ENCODE measurements at places on chromosomes 2 and 18.

DNA sequence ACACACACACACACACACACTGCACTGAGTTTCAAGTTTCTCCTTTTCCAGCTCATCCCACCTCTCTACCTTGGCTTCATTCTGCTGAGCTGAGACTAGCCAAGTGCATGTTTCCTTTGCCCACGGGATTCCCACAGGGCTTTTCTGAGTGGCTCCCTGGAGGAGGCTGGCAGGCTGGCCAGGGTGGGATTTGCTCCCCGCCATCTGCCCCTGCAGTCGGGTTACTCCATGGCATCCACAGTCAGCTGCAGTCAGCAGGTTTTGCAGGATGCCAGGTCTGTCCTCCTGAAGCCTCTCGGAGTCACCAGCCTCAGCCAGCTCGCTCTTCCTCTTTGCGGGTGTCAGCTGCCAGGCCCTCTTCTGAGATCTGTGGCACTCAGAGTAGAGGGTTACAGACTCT is 783.7 kb upstream of the SOX11 start:
- no peak for DNase-seq

DNA sequence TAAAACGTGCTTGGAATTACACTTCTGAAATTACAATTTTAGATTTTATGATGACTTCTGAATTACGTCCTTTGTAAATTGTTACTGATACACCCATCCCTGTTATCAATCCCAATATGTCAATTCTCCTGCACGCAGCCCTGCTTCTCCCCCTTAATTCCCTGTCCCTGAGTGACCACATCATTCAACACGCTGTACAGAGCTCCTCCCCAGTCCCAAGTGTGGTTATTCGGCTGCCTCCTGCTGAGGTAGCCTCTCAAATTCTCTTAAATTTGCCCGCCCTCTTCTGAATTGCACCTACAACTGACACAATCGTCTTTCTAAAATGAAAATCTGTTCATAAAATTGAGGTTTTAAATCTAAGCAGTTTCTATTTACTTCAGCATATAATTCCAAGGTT is 10.1 kb downstream of the SERPINB8 start:
- DNase-seq: no peak

DNA sequence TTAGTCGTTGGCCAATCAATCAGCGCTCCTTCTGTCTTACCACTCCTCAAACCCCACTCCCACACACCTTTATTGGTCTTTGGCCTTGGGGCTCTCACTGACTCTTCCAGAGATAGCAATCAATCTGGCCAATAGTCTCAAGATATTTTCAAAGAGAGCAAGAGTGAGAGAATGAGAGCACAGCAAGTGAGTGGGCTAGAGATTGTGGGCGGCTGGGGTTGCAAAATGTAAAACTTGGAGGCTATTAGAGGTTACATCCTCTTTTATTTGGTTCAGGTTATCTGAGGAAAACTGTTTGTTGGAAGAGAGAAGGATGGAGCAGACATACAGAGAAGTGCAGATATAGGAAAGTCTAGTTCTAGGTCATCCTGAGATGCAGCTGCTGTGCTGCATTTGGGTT is 32.8 kb downstream of the TACR1 start:
- no peak for DNase-seq

GRCh38 chr18:55706898-55707297 is 118.9 kb upstream of the TCF4 start:
- no peak for DNase-seq

DNA sequence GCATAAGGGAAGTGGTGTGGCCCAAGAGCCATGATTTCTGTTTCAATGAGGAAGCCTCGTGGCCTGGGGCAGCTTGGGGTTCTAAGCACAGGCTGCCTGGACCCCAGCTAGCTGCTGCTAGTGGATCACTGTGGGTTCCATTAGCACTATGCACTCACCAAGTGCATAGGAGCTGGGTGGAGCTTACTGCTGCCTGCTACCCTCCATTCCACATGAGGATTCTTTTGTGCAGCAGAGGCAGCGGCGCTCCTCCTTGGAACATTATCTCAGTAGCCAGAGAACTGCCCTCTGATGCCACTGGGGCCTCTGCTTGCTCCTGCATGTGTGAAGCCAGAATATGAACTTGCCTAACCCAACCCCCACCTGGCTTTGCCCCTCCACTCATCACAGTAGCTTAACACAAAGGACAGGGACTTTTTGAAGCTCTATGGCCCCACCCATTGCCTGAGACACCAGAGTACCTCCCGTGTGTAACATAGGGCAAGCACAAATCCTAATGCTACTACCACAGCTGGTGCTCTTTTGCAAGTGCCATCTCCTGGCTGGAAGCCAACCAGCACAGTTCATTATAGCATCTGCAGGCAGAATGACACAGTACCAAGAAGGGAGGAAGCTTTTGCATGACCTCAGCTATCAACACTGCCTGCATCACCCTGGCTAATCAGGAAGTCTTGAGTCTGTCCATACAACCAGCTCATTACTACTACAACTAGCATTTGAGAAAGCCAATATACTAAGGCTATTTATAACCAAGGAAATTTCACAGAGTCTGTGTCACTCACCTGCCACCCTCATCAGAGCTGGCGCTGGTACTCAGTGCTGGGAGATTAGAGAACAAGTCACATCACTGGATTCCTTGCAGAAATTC is 297.0 kb upstream of the GULP1 start:
- no peak for DNase-seq

GRCh38 chr2:198775737-198776136 is 682.0 kb downstream of the SATB2 start:
- DNase-seq: no peak

GRCh38 chr2:37453027-37453426 is 108.6 kb downstream of the QPCT start:
- no peak for DNase-seq

- DNase-seq: no peak
Measured at GRCh38 chr2:241811201-241811951, 2.4 kb downstream of the NEU4 start.

DNA sequence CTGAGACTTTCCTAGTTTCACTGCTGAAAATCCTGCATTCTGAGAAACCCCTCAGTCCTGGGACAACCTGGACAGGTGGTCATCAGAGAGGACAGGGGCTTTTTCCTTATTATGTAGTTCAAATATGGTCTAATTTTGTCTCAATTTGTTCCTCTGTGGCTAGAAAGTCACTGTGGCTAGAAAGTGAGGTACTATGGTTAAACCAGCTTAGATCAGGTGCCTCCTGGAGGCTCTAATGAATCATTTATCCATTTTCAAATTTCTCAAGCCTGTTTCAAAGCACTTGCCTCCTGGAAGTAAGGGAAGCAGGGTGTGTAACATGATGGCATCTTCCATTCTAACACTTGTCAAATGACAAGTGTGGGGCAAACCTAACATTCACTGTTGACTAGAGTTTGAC is 326.8 kb downstream of the PIK3C3 start:
- no peak for DNase-seq

DNA sequence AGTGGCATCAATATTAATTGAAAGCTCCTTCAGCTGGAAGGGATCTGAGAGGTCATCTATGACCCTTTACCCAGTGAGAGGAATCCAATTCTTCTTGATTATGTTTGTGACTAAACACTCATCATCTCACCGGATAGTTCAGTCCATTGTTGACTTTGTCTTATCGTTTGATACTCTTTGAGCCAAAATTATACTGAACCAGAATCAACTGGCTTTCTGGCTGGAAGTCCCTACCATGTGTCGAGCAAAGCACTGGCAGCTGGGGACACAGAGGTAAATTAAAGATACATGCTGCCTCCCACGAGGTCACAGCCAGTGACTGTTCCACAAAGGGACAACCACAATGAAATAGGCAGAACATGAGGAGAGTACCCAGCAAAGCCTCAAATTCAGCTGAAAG is 91.4 kb upstream of the FHL2 start:
- no peak for DNase-seq

GRCh38 chr18:56913941-56914340 is 232.9 kb upstream of the BOD1L2 start:
- no peak for DNase-seq

DNA sequence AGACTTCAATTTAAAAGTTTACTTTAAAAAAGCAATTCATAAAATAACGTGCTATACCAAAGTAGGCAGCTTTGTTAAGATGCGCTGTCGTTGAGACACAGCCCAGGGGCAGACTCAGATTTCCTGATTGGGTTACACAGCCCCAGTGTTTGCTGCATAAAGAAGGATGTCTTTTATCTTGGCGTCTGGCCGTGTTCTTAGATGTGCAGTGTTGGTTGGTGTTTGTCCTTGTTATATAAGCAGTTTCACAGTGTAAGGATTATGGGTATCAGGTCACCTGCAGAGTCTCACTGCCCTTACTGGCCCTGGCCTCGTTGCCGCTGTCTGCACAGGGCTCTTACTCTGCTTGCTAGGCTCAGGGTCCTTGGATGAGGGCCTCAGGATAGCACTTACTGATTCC is 108.5 kb downstream of the WDSUB1 start:
- no peak for DNase-seq

DNA sequence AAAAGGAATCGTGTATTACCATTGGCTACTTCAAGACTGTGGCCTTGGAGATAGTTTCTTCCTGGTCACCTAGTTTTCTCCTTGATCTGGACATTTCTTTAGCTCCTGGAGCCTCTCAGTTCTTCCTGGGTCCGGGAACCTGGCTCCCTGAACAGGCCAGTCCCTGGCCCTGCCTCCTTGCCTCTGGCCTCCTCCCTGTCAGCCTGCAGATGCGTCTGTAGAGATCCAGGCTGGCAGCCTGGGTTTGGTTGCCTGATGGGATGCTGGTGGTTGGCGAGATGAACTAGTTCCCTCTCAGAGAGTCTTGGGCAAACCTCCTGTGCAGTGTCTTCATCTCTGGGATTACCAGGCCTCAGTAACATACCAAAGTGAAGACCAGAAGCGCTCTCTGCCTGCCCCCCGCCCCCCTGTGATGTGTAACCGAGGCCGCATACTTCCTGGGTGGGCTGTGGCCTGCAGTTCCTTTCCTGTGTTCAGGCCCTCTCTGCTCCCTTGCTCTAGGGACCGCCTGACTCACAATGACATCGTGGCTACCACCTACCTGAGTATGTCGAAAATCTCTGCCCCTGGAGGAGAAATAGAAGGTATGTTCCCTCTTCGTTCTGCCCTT is 85.4 kb downstream of the DYSF start:
- no peak for DNase-seq

DNA sequence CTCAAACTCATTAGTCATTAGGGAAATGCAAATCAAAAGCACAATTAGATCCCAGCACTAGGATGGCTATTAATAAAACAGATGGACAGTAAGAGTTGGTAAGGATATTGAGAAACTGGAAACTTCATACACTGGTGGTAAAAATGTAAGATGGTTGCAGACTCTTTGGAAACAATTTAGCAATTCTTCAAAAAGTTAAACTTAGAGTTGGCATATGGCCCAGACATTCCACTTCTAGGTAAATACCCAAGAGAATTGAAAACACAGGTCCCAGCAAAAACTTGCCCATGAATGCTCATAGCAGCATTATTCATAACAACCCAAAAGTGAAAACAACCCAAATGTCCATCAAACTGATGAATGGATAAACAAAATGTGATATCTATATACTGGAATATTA is 84.9 kb upstream of the ZFP36L2 start:
- DNase-seq: no peak

GRCh38 chr2:40488927-40489677 is 37.2 kb upstream of the SLC8A1 start:
- no peak for DNase-seq

- no peak for DNase-seq
Measured at GRCh38 chr18:47420130-47420529, 168.7 kb upstream of the SKOR2 start.

GRCh38 chr2:191166111-191166755 is 15.4 kb upstream of the STAT4 start:
- no peak for DNase-seq

DNA sequence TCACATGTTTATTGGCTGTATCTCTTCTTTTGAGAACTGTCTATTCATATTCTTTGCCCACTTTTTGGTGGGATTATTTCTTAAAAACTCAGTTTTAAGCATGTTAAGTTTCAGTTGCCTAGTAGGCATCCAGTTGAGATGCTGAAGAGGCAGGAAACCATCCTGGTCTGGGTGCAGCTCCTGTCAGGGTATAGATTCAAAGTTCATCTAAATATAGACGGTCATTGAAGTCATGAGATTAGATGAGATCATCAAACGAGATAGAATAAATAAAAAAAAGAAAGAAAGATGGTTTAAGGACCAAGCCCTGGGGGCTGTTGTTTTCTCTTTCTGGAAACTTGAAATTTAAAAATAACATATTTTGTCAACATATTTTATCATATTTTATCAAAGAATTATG is 9.2 kb upstream of the DNAH7 start:
- DNase-seq: no peak

DNA sequence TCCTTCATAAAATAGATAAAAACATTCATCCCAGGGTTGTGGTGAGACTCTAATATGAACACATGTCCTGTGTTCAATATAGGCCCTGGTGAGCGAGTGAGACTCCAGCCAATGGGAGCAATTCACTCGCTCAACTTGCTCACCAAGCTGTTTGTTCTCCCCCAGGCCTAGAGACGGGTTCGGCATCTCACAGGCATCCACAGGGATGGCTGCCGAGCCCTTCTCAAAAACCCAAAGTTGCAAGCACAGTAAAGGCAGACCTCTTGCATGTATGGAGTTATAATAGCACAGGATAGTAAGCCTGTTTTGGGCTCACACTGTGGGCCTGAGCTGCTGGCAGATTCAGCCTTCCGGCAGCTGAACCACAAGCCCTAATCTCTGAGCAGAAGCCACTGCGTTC is 15.7 kb downstream of the PARD6G start:
- DNase-seq: no peak

- DNase-seq: no peak
Measured at GRCh38 chr2:70837980-70838925, 2.6 kb upstream of the CD207 start.

DNA sequence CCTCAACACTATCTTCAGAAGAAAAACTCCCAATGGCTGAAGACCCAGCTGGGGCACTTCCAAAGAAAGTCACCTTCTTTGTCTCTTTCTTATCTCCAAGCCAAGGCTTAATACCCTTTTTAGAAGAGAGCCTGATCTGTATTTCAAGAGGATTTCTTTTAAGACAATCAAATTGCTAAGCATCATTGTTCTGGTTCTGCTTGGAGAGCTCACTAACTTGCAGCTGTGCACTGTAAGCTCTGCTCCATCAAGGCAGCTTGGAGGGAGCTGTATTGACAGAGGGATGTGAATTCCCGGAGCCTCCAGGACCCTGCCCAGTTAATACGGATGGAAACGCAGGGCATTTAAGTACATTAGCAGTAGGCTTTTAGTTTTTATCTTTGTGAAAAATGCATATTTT is 253.1 kb downstream of the TDRD15 start:
- no peak for DNase-seq

GRCh38 chr2:177708660-177709444 is 316.3 kb downstream of the AGPS start:
- no peak for DNase-seq
